ENCODE measurements at places on chromosomes 2 and 18.

GRCh38 chr2:40155728-40156127 is 296.2 kb downstream of the SLC8A1 start:
- DNase-seq, result no peak

DNA sequence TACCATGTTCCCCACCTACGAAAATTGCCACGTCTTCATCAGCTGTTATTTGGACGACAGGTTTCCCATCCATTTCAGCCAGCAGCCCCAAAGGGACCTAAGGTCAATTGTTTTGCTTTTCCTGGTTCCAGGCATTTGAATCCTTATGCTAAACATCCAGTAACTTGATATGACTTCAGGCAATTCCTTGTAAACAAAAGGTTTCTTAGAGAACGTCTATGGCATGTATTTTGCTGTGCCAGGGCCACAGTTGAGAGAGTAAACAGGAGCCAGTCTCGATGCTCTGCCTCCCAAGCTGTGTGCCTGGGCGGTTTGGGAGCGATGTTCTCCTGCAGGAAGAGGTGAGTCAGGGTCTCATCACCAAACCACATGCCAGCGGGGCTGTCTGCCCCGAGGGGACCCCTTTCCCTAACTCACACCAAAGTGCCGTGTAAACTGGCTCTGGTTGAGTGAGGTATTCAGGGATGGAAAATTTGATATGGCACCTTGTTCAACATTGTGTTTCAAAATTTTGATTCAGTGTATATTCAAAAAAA is 12.9 kb upstream of the MC5R start:
- no peak for DNase-seq

- no peak for DNase-seq
Observed at GRCh38 chr18:28863396-28863795, 686.5 kb upstream of the CDH2 start.

GRCh38 chr2:178863856-178864620 is 56.8 kb upstream of the TTN start:
- DNase-seq, result no peak

GRCh38 chr2:202152104-202152715 is 79.2 kb downstream of the KIAA2012 start:
- DNase-seq, result no peak

GRCh38 chr18:24400587-24400986 is 3.0 kb upstream of the OSBPL1A start:
- no peak for DNase-seq

GRCh38 chr2:16454621-16455020 is 211.0 kb downstream of the CYRIA start:
- DNase-seq, result no peak

- DNase-seq, result no peak
Observed at GRCh38 chr18:43108882-43109281, 6.6 kb downstream of the RIT2 start.

GRCh38 chr18:4762330-4762729 is 307.2 kb upstream of the DLGAP1 start:
- DNase-seq, result no peak

GRCh38 chr18:50182511-50182910 is 12.4 kb downstream of the MYO5B start:
- DNase-seq, result no peak

DNA sequence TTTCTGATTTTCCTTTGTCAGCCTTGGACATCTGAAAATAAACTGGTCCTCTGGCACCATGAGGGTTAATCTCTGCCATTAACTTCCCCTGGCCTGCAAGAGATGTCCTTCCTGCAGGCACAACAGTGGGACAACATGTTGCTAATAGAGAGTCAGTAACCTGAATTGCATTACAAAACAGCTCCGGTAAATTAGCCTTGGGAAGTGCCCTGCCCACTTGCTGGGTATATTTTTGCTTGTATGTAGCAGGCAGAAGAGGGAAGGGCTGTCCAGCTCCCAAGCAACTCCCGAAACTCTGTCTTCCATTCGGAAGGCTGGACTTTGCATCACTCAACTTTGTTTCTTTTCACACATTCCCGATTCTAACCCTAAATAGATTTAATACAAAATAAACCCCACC is 104.4 kb upstream of the ATP8B1 start:
- DNase-seq, result no peak

DNA sequence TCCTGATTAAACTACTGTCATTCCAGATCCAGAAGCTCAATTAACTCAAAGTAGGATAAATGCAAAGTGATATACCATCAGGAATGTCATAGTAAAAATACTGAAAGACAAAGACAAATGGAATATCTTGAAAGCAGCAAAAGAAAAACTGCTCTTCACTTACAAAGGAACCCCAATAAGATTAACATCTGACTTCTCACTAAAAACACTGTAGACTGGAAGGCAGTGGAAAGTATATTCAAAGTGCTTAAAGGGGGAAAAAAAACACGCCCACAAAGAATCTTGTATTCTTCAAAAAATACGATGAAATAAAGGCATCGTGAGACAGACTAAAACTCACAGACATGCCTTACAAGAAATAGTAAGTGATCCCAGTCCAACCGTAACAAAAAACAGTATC is 195.7 kb downstream of the DOK6 start:
- DNase-seq, result no peak

DNA sequence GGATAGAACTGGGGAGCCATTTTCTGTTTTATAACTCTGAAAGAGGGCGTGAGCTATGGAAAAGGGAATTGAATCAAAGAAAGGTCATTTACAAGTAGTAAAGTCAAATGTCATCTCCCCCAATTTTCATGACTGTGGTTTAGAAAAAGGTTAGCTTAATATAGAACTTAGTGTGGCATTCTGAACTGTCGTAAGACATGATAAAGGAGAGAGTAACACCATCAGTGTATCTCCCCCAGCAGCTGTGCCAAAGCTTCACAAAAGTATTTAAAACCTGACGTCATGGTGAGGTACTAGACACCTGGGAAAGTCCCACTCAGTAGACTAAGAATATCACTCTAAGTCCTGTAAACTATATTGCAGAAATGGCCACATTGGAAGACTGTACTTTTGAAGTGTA is 5.8 kb upstream of the IKZF2 start:
- DNase-seq, result no peak

GRCh38 chr2:201233192-201233811 is 27.0 kb upstream of the CASP8 start:
- DNase-seq, result peak; percentile 96

GRCh38 chr2:73289304-73289703 is 4.0 kb downstream of the EGR4 start:
- DNase-seq, result no peak

GRCh38 chr2:207692206-207693065 is 19.0 kb upstream of the CCNYL1 start:
- DNase-seq, result peak; percentile 77

DNA sequence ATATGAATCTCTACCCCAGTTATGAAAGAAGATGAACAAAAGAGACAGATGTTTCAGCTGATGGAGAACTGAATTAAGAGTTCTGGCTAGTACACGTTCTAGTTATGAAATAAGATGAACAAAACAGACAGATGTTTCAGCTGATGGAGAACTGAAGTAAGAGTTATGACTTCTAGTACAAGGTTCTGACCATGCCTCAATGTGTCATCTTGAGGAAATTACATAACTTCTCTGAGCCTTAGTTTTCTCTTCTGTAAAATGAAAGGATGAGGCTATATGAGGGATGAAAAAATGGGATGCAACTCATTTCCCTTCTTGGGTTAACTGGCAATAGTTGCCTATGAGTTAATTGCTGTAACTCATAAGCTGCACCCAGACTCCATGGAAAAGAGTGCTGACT is 92.9 kb upstream of the WDR75 start:
- DNase-seq, result peak; percentile 65

DNA sequence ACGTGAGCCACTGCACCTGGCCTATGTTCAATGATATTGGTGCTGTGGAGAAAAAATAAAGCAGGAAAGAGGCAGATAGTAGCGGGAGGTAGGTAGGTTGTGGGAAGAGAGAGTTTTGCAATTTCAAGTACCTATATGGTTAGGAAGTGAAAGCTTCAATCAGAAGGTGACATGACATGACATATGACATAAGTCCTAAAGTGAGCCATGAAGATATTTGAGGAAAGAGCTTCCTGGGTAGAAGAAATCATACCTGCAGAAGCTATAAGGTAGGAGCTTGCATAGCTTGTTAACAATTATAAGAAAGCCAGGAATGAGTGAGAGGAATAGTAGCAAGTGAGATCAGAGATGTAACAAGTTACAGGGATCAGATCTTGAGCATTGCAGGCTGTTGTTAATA is 4.2 kb downstream of the KIAA1328 start:
- DNase-seq, result no peak

DNA sequence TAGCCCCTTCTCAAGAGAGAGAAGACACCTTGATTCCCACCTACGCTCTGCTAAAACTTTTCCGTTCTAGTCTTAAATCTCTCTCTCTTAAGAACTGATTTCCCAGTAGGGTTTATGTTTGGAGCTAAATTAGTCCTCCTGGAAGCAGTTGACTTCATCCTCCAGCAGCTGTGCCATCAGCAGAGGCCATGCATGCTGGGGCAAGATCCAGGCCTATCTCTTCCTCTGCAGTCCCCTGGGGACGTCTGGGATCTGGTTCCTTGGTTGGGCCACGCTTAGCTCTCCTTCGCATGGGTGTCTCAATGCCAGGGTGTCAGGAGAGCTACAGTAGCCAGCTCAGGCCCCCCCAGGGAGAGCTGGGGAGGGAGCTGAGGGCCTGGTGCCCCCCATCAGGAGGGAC is 49.7 kb downstream of the HPCAL1 start:
- no peak for DNase-seq

DNA sequence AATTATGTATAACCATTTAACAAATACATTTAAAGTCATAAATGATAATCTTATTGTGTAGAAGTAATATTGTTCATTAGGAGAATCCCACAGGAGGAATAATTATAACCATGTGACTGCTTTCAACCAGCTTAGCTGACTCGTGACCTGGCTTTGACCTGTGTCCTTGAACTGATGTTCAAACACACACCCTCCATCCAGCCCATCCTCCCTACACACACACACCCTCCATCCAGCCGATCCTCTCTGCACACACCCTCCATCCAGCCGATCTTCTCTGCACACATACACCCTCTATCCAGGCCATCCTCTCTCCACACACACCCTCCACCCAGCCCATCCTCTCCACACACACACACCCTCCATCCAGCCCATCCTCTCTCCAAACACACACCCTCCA is 83.5 kb downstream of the EIPR1 start:
- DNase-seq, result no peak

GRCh38 chr18:11850821-11851145 is 430 bp upstream of the CHMP1B start:
- DNase-seq, result peak; percentile 66

GRCh38 chr2:141063406-141063805 is 1067.4 kb downstream of the LRP1B start:
- no peak for DNase-seq

DNA sequence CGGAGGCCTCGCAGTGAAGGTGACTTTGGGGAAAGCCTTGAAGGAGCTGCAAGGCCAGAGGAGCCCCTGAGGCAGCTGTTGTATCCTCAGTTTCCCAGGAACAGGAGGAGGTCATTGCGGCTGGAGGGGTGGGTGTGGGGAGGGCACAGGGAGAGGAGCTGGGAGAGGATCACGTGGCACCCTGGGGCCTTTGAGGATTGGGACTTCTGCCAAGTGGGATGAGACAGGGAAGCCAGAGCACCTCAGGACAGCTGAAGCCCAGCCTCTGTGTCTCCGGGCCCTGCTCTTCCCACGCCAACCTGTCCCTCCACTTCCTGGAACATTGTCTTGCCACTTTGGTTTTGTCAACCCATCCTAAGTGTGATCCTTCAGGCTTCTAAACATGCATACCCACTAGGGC is 19.4 kb upstream of the RRM2 start:
- DNase-seq, result no peak

DNA sequence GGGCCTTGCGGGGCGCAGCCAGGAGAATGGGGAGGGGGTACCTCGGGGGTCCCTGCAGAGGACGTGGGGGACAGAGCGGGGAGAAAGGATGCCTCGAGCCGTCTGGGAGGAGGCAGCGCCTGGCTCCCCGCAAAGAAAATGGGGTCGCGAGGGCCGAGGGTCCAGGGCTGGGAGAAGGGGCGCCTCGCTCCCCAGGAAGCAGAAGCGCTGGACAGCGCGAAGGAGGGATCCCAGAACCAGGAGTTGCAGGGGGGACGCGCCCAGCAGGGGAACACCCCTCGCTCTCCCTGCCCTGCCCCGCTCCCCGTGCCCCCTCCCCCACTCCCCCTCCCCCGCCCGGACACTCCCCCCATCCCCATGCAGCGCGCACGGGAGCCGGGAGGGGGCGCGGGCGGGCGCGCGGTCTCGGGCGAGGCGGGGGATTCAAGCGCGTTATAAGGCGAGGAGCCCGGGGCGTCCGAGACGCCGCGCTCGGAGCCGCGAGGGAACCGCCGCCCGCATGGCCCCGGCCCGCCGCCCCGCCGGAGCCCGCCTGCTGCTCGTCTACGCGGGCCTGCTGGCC is at the start of gene ERFE:
ERFE (plus strand) TSS at position 462 of the 562 bp plus-strand sequence; CDS start at position 500, 38 bp downstream.
- peak; percentile 29 for DNase-seq

- DNase-seq, result no peak
Observed at GRCh38 chr2:44801841-44802776, 139.4 kb upstream of the SIX3 start.

DNA sequence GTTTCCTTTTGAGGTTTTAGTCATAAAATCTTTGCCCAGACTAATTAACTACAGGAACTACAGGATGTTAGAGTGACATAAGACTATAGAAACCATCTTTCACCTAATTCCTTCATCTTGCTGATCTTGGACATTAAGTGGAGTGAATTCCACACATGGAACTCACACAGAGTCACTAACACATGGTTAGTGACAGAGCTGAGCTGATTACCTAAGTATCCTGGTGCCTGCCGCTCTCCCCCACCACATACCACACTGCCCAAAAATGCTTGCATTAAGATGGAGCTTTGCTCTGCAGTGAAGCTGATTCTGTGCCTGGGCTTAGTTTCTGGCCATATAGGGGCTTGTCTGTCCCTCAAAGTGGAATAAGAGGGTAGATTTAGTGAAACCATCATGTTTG is 332.9 kb upstream of the NT5C1B start:
- no peak for DNase-seq

DNA sequence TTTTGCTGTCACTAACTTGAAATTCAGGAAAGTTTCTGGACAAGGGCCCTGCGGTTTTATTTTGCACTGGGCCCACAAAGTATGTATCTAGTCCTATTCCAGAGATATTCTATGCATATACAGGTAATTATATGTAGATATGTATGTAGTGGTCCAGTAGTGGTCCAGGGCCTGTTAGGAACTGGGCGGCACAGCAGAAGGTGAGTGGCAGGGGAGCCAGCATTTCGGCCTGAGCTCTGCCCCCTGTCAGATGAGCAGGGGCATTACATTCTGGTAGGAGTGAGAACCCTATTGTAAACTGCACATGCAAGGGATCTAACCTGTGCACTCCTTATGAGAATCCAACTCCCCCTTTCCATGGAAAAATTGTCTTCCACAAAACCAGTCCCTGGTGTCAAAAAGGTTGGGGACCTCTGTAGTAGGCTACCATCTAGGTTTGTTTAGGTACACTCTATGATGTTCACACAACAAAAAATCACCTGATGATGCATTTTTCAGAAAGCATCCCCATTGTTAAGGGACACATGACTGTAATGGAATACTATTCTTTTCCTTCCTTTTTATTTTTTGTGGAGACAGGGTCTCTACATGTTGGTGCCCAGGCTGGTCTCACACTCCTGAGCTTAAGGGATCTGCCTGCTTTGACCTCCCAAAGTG is 2.8 kb upstream of the PPP4R3B start:
- peak; percentile 5 for DNase-seq

- DNase-seq, result no peak
Observed at GRCh38 chr18:40120796-40121391, 1834.1 kb upstream of the PIK3C3 start.

GRCh38 chr2:212548455-212548819 is 9.8 kb upstream of the ERBB4 start:
- no peak for DNase-seq

GRCh38 chr18:8794934-8795280 is 89.6 kb downstream of the MTCL1 start:
- DNase-seq, result no peak

GRCh38 chr2:430291-431040 is 142.6 kb upstream of the ALKAL2 start:
- DNase-seq, result no peak

All from inflammatory macrophage treated with lipopolysaccharide for 4 hours (primary cell).